ENCODE measurements at places on chromosomes 2 and 18.

- DNase-seq, result no peak
Measured at GRCh38 chr2:17863539-17863938, 14.9 kb upstream of the KCNS3 start.

DNA sequence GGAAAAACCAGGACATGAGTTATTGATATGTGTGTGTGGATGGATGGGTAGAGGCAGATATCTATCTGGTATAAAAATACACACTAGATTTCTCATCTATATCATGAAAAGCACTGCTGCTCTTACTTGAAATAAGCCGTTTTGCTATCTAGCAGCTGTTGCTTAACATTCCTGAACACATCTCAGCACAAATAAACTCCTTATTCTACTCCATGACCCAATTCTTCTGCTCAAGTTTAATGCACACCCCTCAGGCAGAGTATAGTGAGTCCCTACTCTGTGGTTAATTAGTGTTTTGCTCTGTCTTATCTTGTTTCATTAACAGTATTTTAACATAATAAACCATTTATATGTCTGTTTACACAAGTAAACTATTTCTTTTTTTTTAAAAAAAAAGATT is 134.2 kb downstream of the CBLN2 start:
- no peak for DNase-seq

- peak; percentile 71 for DNase-seq
Measured at GRCh38 chr2:160918906-160919503, 241.2 kb upstream of the TANK start.

DNA sequence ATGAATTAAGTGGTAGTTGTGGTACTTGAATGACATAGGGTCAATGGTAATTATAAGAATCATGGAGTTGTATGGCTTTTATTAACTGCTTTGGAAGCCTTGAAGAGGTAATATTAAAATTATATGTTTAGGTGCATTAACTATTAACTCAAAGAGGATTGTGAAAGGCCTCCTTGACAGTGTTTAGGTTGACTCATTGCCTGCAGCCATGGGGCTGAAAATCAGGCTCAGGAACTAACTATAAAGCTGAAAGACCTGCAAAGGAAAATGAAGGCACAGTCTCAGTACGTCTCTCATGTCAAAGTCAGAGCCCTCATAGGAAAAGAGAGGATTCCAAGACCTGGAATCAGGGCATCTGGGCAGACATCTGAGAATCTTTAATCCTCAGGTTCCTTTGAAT is 31.0 kb downstream of the CACNB4 start:
- DNase-seq, result peak; percentile 47

GRCh38 chr2:136664713-136665405 is 100.5 kb upstream of the THSD7B start:
- no peak for DNase-seq

DNA sequence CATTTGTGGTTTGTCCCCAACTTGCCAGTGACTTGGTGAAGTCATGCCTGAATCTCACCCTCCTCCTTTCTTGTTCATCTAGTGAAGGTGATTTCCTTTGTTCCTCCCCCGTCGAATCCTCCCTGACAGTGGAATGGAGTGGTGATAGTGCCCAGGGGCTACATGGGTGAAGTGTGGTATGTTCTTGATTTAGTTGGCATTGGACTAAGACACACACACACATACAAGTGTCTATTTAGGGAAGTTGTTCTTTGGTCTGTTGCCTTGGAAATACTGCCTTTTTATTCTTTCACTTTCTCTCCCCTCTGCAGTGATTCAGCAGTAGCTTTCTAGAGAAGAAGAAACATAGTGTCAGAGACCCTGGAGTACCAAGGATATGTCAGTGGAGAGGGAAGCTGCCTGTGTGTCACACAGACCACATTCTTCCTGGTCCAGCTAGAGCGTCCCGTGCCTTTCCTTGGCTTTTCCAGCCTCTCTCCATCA is 10.9 kb downstream of the INPP4A start:
- DNase-seq, result peak; percentile 36
